ENCODE measurements at places on chromosomes 12 and 14.

DNA sequence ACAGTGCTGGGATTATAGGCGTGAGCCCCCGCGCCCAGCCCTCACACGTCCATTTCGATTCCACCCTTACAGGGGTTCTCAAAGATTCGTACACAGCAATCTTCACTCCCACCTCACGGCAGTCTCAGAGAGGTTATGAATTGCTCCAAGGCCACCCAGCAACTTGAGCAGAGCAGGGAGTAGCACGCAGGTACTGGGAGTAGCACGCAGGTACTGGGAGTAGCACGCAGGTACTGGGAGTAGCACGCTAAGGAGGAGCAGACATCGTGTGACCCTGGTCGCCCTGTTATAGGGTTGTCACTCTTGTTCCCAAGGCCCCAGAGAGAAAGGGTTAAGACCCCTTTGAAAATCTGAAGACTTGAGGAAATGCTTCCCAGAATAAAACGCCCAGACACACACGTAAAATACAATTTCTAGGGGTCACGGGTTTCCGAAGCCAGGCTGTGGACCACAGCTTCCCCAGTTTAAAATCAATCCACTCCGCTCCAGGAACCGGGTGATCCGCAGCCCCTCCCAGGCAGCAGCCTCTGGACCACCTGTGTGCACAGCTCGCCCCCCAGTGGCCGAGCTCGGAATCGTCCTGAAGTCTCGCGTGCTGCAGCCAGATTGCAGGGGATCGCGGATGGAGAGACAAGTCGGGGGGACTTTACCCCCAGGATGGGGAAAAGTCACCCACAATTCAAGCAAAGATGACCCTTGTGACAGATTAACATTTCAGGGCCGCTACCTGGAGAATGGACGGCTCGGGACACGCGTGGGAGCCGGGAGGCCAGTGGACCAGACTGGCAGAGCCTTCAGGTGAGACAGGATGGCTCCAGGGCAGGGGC lies 92.0 kb downstream of the SCARB1 start:
- peak; percentile 83 for DNase-seq

DNA sequence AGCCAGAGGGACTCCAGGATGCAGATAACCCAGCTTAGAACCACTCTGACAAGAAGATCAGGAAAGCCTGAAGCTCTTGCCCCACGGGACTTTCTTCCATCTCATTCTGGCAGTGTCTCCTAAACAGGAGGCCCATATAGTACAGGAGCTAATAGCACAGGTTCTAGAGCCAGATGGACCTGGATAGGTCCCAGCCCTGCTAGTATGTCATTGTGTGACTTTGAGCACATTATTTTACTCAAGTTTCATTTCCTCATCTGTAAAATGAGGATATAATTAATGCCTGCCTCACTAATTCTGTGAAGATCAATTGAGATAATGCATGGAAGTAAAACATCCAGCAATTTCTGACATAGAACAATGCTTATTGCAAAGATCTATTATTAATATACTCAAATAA lies 66.5 kb upstream of the GZMB start:
- no peak for DNase-seq

DNA sequence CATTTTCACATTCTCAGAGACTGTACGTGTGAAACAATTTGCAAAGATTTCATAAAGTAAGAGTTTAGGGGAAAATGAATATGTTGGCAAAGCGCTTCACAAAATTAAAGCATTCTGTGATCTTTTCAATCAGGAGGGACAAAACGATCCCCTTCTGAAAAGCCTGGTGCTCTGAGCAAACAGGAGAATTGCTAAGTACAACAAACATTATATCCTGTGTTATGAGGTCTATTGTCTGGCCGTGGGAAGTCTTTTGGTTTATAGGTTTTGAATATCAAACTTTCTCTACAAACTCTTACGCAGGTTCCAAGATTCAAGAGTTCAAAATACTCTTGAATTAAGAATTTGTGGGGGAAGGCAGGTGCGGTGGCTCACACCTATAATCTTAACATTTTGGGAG lies 7.2 kb upstream of the FOXN3 start:
- no peak for DNase-seq

DNA sequence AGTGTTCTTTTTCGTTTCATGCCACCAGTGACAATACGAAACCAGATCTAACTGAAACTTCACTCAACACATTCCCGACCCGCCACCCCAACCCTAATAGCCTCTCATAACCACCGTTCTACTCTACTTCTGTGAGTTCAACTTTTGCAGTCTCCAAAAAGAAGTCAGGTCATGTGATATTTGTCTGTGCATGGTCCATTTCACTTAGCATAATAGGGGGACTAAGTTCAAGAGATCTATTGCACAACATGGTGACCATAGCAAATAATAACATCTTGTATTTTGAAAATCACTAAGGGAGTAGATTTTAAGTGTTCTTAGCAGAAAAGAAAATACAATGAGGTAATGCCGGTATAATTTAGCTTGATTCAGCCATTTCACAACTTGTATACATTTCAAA lies 376.4 kb downstream of the DIO2 start:
- DNase-seq: peak; percentile 49

DNA sequence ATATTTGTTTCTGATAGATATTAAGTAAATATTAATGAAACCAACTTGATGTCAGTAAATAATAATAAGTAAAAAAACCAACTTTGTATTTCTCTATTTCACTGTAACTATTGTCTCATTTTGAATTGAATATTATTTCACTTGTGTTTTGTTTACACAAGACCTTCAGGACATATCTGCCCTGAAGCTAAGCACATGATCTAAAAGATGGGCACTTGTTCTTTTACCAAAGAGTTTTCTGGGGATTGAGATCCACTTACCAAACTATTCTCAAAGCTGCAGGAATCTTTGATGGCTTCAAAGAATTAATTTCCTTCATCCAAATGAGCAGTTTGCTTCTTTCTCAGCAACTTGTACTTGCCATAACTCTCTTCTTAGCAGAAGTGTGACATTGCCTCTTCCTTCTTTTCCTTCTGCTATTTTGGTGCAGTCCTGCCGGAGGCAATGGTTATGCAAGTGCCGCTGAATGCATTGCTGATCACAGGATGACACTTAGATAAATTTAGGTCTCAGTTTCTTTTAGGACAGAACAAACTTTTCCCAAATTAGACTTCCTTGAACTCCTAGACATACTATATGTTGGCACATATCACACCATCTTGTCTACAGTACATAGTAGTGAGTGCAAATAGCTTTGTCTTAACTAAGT lies 9.2 kb downstream of the FAR2 start:
- DNase-seq: no peak

DNA sequence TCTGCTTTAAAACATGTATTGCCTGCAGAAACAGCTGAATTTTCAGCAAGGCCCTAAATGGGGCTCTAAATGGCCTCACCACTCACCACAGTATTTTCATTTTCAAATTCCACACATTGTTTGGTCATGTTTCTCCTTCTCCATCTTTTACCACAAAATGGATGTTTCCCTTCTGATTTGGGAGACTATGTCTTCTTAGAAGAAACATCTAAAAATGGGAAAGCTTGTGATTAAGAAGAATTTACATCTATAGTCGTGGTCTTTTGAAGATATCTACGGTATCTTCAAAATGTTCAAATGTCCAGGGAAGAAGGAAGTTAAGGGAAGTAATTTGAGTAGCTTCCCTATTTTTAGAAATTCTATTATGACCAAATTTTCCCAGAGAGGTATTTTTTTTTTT lies 20.7 kb upstream of the TUBA1C start:
- DNase-seq: no peak

DNA sequence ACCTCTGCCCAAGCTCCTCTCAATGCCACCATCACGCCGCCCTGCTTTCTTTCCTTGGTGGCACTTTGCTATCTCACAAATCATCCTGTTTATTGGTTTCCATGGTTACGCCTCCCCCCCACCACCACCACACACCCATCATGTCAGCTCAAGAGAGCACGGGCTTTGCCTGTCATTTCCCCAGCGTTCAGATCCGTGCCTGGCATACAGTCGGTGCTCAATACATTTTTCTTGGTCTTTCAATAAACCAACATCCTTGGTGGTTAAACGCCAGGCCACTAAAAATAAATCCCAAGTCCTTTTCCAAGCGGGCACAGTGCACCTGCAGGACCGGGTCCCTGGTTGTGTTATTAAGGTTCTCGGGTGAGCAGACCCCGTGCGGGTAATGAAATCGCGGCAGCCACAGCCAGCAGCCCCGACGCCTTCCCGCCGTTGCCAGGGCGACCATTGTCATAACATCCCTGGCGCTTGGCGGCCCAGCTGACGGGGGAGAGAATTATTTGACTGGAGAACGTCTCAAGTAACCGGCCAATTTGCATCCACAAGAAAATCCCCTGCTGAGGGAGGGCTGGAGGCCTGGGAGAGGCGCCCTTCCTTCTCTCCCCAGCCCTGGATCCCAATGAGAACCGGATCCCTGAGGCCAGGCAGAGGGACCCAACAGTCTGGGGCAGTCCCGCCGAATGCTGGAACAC lies 92.9 kb downstream of the KSR2 start:
- no peak for DNase-seq

DNA sequence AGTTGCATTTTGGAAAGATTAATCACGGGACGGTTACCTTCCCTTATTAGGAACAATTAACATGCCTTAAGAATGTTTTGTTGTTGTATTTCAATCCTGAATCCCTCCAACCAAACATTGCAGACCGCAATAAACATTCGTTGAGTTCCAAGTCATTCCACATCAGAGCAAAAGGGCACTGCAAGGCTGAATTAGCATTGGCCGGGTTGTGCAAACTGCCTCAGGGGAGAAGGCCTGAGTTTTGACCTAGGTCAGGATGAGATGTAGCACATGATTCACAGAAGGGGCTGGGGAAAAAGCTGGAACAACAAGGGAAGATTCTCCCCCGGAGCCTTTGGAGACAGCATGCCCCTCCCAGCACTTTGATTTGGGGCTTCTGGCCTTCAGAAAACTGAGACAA lies 82.1 kb upstream of the BDKRB2 start:
- DNase-seq: no peak

GRCh38 chr14:89936654-89937185 lies 17.8 kb downstream of the EFCAB11 start:
- no peak for DNase-seq
